Stimulated activated CD4-positive, alpha-beta T cell treated with anti-CD3 and anti-CD28 coated beads, Interleukin-1b, Interleukin-23, amount 100 ng/mL, for 1 hour (primary cell): ENCODE measurements at places on chromosomes 4 and X.

DNA sequence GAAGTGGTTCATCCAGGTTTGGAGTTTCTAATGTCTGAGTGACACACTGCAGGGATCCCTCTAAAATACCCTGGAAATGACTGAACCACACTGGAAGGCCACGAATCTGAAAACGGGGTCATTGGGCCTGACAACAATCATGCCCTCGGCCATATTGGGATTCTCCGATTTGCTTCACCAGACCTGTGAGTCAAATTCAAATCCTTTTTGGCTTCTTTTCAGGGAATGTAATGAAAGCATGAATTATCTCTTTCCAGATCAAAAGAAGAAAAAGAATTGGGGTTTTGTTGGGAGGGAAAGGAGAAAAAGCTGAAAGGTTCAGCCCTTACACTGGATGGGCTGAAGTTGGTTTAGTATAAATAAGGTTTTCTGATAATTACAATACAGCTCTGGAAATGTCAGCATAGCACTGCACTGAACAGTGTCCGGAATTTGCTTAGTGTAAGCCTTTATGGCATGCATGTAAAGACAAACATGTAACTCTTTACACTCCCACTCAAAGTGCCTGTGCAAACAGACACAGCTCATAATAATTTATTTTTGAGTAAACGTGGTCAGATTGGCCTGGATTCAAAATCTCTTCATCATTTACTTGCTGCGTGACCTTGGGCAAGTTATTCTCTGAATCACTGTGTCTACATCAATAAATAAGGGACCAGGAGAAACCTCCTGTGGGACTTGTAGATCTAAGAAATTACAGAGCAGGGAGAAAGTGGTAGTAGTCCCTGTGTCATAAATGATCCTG, 21.4 kb downstream of the CT47C1 start:
- DNase-seq: no peak

DNA sequence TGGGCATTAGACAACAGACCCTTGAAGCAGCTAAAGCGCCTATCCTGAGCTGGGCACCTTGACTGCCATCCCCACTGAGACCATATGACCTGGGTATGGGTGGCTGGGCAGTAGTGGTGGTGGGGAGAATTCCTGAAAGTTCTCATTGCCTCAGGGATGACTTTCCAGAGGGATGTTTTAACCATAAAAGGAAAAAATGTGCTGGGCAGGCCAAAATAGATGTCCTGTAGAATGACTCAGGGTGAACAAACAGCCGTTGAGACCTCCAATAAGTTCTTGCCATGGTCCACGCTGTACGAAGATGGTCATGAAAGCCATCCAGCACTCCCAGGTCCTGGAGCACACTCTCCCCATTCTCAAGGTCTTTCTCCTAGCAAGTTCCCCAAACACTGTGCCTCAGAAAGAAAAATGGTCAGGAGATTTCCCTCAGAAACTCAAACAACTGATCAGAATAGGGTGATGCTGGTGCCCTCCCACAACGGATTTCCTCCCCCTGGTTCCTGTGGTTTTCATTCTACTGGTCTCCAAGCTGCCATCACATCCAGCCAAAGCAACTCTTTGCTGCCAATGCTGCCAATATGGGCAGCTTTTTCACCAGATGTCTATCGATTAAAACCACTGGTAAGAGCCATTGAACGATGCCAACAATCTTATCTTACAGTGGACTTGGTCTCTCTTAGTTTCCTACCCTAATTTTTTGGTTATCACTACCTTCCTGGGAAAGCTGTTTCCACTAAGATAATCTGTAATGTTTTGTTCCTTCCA, 11.2 kb downstream of the CDKN2AIP start:
- no peak for DNase-seq

DNA sequence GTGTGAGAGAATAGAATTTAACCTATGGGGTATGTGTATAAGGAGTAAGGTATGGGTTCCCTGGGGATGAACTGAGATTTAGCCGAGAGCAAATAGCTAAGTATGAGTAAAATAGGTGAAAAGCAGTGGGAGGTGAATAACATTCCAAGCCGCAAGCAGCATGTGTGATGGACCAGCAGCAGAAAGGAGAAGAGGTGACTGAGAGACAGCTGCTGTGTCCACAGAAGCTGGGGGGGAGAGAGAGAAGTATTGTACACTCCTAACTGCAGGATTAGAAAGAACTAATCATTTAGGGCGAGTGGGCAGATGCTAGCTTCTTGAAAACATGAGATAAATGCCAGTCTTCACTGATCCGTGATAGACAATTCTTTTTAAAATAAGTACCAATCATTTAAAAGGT, 296.0 kb downstream of the KLHL4 start:
- no peak for DNase-seq

- no peak for DNase-seq
Observed at GRCh38 chr4:157997296-157997695, 175.5 kb downstream of the GASK1B start.

DNA sequence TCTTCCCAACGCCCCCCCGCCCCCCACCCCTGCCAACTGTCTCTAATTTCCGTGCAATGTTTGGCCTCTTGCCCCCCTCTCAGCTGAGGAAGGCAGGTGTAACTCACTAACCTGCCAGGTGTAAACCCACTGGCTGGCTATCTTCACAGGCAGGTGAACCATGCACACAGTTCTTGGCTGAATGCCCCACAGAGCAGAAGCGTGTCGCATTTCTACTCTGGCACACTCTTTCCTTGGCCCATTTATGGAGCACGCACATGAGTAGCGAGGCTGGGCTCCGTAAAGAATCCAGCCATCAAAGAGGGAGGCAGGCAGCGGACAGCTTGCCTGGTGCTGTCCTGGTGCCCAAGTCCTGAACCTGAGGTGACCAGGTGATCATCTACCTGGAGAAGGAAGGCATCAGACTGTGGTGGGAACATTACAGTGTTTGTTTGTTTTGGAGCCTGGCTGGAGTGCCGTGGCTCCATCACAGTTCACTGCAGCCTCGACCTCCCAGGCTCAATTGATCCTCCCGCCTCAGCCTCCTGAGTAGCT, 39.2 kb upstream of the CRMP1 start:
- no peak for DNase-seq

- DNase-seq: no peak
Observed at GRCh38 chr4:113637363-113637762, 124.2 kb downstream of the CAMK2D start.

DNA sequence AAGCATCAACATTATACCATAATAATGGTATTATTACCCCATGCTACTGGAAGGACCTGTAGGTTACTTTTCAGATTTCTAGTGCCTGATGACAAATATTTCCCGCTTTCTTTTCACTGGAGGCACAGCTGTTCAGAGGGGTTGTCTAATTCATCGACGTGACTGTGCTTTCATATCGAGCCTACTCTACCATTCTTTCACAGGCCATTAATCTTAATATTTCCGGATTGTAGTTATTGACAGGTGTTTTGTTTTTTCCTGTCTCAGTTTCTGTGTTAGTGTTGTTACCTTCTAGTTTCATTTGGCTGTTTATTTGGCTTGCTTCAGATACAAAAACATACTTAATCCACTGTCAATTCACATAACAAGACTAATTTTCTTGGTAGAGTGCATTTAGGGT, 330.9 kb downstream of the SPOCK3 start:
- DNase-seq: no peak

DNA sequence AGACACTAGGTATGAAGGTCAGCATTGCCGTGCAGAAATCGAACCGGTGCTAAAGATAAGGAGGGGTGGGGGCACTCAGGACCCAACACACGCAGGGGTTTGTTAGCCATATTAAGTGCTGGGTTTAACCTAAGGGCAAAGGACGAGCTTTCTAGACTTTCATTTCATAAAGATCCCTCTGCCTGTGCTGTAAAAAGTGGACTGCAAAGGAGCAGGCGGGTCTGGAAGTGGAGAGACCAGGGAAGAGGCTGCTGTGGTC, 1.3 kb downstream of the CASP3 start:
- no peak for DNase-seq

DNA sequence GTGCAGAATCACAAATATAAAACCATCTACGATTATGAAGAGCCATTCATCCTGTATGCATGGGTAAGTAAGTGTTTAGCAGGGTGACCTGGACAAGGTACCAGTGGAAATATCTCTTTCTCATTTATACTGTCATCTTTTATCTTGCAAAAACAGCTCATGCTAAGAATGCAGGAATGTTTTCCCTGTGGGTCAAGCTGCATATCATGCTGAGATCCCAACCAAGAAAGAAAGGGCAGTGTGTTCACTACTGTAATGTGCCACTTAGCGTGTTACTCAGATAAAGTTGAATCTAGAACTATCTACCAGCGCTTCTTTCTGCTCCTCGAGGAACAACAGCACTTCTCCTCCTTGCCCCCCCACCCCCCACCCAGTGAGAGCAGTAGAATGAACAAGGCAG, 212.7 kb upstream of the TBL1X start:
- no peak for DNase-seq

DNA sequence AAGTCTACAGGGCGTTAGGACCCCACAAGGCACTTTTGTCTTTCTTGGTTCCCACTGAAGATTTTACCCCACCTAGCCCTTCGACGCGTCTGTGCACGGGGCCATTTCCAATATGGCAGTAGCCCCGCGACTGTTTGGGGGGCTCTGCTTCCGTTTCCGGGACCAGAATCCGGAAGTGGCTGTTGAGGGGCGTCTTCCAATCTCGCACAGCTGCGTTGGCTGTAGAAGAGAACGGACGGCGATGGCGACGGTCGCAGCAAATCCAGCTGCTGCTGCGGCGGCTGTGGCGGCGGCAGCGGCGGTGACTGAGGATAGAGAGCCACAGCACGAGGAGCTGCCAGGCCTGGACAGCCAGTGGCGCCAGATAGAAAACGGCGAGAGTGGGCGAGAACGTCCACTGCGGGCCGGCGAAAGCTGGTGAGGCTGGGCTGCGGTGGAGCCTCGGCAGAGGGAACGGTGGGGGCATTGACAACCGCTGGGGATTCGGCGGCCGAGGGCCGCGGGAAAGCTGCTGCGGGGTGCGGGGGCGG, at the start of gene USP11:
USP11 (plus strand) TSS at position 207 of the 530 bp plus-strand sequence; CDS start at position 242, 35 bp downstream.
- no peak for DNase-seq

- DNase-seq: no peak
Observed at GRCh38 chr4:127685292-127685691, 44.9 kb upstream of the SLC25A31 start.

DNA sequence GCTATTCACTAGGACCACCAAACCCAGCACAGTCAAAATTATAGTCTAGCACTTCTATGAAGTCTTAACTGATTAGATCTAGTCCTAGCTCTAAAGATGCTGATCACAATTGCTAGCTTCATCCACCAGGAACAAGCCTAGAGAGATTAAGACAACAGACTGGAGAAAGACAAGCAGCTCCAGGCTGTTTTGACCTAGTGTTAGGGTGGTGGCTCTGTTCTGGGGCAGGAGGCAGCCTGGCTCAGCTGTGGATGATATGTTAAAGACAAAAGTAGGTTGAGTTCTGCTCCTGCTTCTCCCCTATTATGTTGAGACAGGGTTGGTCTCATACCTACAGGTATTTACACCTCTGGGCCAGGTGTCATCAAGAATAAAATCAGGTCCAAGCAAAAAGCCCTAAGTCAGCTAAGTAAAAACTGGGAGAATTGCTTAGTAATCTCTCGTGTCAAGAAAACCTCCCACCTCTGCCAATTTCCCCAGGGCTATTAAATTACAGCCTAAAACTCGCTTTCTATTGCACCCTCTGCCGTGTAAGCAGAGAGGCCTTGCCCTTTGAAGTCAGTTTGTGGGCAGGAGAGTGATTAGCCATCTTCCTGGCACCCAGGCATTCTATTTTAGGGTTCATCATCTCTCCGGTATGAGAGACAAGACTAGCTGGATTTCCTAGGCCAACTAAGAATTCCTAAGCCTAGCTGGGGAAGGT, 39.9 kb downstream of the RAB40AL start:
- DNase-seq: no peak

DNA sequence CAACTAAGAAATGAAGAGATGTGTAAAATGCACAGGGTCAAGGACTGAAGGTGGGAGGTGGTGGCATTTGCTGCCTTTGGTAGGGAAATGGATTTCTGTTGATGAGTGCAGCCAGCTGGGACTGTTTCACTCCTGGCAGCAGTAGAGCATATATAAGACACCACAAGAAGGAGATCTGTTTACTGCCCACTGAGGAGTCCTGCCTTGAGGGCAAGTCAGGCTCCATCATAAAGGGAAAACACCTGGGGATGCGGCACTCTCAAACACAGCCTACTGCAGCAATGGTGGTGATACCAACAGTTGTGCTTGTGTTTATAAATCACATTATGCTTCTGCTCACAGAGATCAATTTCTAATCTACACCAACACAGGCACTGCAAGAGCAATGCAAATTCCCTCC, 222.1 kb downstream of the TACR3 start:
- DNase-seq: no peak

DNA sequence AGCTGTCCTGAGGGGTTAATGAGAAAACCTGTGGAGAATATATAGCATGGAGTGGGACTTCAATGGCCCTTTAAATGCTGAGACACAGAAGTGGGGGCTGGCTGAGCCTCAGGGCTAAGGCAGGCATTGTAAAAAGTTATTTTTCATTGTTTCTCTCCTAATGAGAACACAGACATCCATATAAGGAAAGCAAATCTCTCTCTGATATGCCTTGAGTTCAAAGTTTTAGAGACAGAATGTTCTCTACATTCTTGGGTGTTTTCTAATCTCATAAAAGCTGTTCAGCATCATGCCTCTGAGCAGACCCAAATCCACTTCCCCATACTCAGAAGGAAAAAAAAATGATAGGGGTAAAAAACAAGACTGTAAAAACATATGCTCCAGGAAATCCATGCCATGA, 16.8 kb upstream of the RAB40A start:
- no peak for DNase-seq

DNA sequence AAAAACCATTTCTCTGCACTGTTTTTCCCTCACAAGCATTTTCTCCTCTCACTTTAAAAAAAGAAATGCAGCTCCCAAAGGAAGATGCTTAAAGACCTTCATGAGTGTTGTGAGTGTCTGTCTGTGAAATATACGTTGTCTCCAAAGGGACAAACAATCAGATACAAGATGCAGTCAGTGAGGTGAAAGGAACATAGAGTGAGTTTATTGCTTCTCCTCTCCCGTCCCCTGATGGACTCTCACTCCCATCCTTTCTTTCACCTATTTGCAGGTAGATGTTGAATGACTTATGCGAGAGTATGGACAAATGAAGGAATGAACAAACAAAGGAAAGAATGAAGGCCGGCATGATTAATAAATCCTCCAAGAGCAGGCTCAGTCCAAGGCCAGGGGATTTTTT, 561.2 kb upstream of the DIPK2B start:
- DNase-seq: no peak

GRCh38 chr4:86640469-86640868, 46.4 kb downstream of the PTPN13 start:
- no peak for DNase-seq

DNA sequence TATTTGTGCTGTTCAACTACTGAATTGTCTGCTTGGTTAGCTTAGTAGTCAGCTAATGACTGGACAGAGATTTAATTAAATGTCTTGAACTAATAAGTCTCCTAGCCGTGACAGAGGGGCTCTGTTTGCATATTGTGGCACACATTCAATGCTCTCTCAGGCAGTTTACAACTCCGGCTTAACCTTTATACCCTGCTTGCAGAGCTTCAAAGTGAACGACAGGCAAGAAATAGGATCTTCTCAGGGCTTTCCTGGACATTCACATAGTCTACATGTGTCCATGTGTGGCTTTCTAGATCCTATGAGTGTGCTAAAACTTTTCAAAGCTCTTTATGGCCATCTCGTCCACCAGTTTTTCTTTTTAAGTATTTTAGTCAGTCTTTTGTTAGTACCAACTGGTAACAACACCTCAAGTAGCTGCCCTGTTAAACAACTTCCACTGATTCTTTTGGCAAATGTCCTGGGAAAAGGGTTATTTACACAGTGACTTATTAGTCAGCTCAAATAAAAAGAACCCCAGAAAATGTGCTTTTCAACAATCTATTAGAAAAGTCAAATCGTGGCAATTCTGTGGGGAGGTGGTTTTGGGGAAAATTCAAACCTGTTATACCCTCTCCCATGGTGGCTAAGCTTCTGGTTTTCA, 28.6 kb downstream of the OR13H1 start:
- no peak for DNase-seq

- no peak for DNase-seq
Observed at GRCh38 chr4:112073181-112073580, 72.1 kb upstream of the FAM241A start.
